ENCODE measurements at places on chromosomes 4 and X.

DNA sequence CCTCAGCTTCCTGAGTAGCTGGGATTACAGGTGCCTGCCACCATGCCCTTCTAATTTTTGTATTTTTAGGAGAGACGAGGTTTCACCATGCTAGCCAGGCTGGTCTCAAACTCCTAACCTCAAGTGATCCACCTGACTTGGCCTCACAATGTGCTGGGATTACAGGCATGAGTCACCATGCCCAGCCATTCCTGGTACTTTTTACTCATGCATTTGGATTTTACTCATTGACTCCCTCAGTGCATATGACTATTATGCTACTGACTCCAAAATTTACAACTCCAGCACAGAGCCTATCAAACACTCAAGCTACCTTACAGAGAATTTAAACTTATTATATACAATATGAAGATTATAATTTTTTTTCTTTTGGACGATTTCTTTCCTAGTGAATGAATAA lies 199.9 kb downstream of the CXXC4 start:
- no peak for DNase-seq

- no peak for DNase-seq
Measured at GRCh38 chr4:61716426-61716825, 516.3 kb downstream of the ADGRL3 start.

GRCh38 chr4:80143307-80143679 lies 54.0 kb upstream of the PRDM8 start:
- no peak for DNase-seq

- no peak for DNase-seq
Measured at GRCh38 chr4:98803251-98803650, 125.7 kb downstream of the EIF4E start.

DNA sequence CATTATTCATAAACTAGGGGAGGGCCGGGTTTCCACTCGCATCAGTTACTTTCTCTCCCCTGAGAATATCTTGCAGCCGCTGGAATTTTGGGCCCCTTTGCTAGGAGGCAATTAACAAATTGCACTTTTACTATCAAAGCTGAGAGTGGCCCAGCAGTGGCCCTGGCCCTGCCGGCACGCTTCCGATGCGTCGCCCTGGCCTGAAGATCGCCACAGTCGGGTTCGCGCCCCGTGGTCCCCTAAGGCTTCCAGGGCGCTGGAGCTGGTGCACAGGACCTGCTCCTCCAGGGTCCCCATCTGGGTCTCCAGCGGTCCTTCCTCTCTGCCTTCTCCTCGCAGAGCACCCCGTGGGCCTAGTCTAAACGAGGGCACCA lies 486 bp upstream of the CWH43 start:
- no peak for DNase-seq

GRCh38 chr4:170700064-170700463 lies 610.3 kb upstream of the AADAT start:
- no peak for DNase-seq

DNA sequence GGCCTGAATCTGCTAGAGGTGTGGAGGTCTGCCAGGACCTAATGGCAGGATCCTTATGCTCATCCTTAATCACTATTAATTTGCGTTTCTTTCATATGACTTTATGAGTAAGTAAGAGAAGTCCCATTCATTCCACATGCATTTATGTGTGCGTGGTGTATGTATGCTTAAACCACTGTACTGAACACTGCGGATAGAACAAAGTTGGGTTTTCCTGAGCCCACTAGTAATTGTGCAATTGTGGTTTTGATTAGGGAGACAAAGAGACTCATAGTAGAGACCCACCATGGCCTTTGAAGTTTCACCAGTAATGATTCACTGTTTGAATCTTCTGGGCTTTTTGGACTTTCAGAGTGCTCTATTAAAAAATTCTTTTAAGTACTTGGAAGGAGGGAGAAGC lies 498.5 kb upstream of the DIPK2B start:
- DNase-seq: peak; percentile 75

DNA sequence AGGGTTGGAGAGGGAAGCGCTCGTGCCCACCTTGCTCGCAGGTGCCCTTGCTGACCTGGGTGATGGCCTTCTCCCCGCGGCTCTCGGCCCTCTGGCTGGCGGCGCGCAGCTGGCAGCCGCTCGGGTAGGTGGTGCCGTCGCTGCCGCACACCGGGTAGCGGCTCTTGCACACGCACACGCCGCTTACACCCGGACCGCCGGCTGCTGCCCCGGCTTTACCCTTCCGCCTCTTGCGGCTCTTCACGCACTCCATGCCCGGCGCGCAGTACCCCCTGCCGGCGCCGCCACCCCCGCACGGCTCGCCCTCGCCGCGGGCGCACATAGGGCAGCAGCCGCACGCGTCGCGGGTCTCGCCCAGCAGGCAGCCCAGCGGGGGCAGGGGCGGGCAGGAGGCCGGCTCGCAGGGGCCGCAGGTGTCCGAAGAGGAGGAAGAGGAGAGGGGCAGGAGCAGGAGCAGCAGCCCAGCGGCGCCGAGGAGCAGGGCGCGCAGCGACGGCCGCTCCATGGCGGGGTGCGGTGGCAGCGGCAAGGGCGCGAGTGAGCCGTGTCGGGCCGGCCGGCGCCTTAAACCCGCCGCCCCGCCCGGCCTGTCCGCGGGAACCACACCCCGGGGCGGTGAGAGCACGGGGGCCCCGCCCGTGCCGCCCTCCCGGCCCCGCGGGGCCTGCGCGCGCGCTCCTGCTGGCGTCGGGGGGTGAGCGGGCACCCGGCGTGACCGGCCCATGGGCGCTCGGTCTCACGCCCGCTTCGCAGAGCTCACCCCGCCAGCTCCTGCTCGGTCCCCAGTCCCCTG lies at the start of gene IGFBP7:
Gene IGFBP7, minus strand, starts transcription at position 539 of the 793 bp plus-strand sequence. Its CDS starts 34 bp downstream, at position 505.
- DNase-seq: peak; percentile 67

GRCh38 chr4:92215476-92215875 lies 88.3 kb upstream of the GRID2 start:
- DNase-seq: no peak

- DNase-seq: peak; percentile 49
Measured at GRCh38 chrX:1222531-1223241, 10.2 kb upstream of the CRLF2 start.

GRCh38 chr4:87236861-87237260 lies 16.4 kb upstream of the KLHL8 start:
- no peak for DNase-seq

DNA sequence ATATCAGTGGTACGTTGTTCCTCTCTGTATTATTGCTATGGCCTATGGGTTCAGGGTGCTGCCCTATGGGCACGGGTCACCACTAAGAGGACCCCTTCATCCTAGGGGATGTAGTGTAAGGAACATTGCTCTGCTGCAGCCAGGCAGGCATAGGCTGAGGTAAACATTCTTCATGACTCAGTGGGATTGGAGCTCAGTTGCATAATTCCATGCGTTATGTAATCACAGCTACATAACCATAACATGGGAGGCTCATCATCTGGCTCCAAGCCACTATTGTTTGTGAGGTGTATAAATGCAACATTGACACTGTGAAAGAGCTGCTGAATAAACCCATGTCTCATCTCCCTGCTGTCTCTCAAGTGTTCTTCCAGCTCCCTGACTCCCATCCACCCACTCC lies 375.2 kb downstream of the MAGEE1 start:
- peak; percentile 39 for DNase-seq

- DNase-seq: peak; percentile 89
Measured at GRCh38 chr4:186685767-186686183, 37.9 kb downstream of the FAT1 start.

- peak; percentile 45 for DNase-seq
Measured at GRCh38 chr4:107736924-107737448, 17.0 kb upstream of the PAPSS1 start.

- DNase-seq: no peak
Measured at GRCh38 chrX:44245733-44246132, 97.7 kb downstream of the EFHC2 start.

DNA sequence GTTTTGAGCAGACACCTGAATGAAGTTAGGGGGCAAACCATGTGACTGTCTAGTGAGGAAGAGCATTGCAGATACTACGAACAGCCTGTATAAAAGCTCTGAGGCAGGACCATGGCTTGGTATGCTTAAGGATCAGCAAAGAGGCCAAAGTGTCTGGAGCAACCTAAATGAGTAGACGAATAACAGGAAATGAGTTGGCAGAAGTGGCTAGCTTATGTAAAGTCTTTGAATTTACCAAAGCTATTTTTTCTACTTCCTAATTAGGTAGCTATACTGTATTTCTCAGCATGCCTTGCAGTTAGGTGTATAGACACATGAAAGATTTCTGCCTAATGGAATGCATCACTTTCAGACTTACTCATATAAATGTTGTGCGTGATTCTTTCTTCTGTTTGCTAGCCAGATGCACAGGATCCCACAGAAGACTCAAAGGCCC lies 9.3 kb upstream of the GPRIN3 start:
- DNase-seq: peak; percentile 83

DNA sequence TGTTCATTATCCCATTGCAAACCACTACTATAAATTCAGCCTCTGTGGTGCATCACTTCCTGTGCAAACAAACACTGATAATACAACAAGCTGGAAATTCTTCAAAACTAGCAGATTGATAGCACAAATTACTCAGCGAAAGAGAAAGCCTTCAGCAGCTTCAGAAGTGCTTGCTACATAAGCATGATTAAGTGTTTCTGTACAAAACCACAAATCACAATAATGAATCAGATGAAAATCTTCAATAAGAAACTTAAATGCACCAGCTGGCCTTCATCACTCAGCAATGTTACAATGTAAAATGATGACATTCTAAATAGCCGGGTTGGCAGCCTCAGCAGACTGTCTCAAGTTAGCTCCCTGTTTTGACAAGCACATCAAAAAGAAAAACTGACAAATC lies 262.2 kb downstream of the SPOCK3 start:
- DNase-seq: peak; percentile 63

- DNase-seq: peak; percentile 84
Measured at GRCh38 chrX:48521353-48522243, at the start of gene EBP. TSS of gene EBP (plus strand) at chrX:48521808. CDS start at chrX:48523772, 1,964 bp downstream.

DNA sequence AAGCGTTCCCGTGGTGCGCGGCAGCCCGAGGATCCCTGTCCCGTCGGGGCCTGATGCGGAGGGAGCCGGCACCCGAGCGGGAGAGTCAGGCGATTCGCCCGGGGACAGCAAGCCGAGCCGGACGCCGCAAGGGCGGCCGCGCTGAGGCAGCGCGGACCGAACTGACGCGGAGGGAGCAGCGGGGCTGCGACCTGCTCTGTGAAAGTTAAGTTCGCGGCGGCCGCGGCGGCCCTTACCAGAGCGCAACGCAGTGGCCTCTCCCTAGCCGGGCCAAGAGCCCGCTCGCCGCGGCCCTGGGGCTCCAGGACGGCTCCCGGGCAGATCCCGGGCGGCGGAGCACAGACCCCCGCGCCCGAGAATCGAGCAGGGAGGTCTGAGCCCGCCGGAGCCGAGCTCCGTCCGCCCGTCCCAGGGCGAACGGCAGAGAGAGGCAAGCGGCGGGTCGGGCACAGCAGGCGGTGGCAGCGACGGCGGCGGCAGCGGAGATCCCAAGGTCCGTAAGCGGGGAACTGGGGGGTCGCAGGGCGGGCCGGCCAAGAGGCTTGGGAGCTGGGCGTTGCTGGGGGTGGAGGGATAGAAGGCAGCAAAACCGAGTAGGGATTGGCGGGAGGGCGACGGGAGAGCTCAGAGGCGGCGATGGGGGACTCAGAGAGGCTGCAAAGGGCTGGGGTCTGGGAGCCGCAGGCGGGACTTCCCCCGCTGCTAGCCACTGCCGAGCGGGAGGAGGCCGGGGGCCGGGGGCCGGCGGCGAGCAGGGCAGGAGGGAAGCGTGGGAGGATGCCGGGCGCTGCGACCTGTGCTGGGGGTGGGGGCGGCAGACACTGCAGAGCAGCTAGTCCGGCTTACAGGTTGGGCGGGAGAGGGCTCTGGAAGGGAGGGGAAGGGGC lies 1.0 kb downstream of the GPR50 start:
- DNase-seq: peak; percentile 3

DNA sequence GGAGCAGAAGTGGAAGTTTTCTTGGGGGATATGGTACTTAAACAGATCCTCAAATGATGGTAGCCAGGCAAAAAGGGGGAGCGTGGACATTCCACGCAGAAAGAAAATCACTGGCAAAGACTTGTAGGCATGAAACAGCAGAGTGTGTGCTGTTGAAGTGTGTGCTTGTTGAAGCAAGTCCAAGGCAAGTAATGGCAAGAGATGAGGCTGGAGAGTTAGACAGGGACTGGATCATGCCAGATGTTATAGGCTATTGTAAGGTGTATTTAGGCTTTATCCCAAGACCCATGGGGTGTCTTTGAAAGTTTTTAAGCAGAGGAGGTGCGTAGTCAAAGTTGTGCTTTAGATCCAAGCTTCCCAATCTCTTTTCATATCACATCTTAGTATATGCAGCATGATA lies 124.5 kb downstream of the MBNL3 start:
- no peak for DNase-seq

DNA sequence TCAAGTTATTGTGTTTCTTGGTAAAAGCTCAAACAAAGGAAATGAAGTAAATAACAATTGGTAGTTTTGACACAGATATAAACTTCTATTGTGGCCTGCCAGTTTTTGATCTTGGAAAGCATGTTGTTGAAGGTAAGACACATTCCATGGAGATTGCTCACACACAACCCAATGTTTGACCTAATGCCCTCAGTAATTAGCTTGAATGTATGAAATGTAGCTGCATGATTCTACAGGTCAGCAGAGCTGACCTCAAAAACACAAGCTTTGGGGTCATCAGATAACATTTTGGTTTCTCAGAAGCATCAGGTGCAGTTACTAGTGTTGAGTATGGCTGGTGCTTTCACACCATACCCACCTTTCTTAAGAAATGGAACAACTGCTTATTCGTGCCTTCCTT lies 16.5 kb downstream of the GPR173 start:
- no peak for DNase-seq

DNA sequence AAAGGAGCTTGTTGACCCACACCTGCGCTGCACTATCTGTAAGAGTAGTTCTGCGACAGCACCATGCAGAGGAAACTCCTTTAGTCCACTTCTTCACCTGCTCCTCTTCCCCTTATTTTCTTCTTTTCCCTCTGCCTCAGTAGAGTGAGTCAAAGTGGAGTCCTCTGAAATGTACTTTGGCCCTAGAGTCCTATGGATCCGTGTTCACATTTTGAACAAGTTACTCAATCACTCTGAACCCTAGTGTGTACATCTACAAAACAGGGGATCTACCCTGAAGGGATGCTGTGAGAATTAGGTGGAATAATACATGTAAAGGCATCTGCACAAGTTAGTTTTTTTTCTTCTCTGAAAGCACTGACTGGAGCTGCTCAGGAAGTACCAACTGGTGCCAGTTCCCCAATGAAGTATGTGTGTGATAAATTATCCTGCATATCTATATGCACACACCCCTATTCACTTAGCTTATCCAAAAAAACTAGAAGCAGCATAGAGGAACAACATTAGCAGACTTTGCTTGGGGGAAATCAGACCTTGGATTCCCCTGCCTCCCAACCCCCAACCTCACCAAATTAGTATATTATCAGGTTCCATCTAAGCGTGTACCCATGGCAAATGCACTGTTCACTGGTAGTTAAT lies 118.5 kb upstream of the FAM9C start:
- no peak for DNase-seq

- no peak for DNase-seq
Measured at GRCh38 chr4:10897076-10897475, 212.5 kb upstream of the CLNK start.
